BE2C (cell line): ENCODE measurements at places on chromosomes 16 and 17.

DNA sequence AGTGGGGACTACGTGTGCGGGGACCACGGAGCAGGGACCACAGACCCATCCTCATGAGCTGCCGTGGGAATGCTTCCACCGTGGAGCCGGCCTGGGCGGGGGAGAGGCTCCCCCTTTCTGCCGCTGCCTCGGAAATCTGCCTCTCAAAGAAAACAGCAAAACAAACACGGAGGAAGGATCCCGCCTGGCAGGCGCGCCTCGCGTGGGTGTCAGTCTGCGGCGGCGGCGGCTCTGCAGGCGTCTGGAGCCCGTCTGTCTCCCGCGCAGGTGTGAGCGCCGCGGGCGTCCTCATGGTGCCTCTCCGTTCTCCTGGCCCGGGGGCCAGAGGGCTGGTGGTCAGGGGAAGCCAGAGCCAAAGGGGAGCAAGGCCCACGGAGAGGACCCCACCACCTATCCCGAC lies 27.5 kb downstream of the GSE1 start:
- no peak for DNase-seq

DNA sequence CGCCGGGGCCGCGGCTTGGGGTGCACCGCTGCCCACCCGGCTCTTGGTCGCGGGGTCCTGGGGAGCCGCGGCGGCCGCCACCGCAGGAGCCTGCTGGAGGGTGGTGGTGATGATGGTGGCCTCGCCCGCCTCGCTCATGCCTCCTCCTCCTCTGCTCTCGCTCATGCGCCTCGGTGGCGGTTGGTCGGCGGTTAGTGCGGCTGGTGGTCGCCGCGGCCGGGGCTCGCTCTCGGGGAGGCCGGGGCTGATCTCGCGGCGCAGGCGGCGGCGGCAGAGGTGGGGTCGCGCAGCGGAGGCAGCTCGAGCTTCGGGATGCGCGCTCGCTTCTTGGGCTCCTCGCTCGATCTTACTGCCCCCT lies 41.6 kb downstream of the AHSP start:
- DNase-seq: no peak

DNA sequence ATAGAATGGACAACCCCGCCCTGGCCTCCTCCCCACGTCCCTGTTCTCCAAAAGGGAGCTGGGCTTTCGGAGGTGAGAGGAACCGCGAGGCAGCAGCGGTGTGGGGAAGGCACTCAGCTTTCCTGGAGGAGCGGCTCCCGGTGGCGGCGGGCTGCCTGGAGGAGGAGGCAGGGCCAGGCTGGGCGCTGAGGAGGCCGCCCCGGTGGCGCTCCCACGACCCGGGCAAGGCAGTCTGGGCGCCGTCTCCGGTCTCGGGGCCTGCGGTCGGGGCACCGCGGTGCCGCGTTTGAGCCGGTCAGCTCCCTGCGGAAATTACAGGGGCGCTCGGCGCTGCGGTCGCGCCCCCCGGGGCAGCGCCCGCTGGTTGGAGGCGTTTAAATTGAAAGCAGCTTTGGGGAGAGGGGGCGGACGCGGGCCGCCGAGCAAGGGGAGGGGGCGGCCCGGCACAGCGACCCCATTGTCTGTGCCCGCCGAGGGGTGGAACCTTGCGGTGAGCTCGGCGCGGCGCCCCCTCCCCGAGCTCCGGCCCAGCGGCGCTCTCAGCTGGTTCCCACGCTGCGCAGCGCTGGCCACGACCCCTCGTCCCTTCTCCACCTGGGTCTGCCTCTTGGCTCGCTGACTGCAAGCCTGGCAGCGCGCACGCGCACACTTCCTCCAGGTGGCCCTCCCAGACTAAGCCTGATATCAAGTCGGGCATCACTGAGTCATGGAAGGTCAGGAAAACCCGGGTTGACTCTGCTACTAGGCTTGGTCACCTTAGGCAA lies 58.7 kb upstream of the DLX4 start:
- DNase-seq: peak; percentile 48

GRCh38 chr17:74453665-74454196 lies 12.7 kb upstream of the CD300A start:
- no peak for DNase-seq

DNA sequence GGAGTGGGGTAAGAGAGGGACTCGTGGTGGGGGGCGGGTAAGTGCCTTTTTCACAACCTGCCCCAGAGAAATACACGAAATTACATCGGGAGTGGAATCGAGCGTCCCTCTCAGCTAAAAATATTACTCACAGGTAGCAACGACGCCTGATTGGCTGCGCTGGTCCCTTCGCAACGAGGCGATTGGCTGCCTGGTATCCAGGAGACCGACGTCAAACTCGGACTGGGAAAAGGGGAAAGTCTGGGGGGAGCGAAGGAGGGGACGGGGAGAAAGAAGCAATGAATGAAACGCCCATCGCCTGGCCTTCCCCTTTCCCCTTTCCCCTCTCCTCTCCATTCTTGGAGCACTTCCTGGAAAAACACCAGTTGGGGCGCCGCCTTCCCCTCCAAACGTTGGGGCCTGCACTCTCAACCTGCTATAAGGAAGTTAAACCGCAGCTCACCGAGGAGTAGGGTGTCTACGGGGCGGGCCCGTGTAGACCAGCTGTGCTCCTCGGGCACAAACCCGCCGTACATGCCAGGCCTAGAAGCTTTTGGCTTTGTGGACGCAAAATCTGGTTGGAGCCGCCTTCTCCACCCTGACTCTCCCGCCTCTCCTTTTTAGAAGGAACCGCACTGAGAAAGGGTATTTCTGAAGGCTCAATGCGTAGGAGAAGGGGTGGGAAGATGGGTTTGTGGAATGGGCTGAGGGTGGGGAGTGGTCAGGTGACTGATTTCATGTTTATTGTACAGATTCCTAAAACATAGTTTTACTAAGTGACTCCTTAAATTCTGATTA lies 1.4 kb upstream of the TOB1 start:
- DNase-seq: peak; percentile 95

GRCh38 chr17:57530026-57530425 lies 215.1 kb downstream of the CCDC182 start:
- no peak for DNase-seq

GRCh38 chr17:82238472-82239201 lies 9.8 kb downstream of the SLC16A3 start:
- peak; percentile 24 for DNase-seq

GRCh38 chr17:48484850-48485249 lies 46.0 kb downstream of the HOXB1 start:
- no peak for DNase-seq

- DNase-seq: peak; percentile 38
Measured at GRCh38 chr17:80743181-80743771, 198.6 kb downstream of the RPTOR start.

- DNase-seq: no peak
Measured at GRCh38 chr17:51709694-51710633, 448.6 kb downstream of the CA10 start.

DNA sequence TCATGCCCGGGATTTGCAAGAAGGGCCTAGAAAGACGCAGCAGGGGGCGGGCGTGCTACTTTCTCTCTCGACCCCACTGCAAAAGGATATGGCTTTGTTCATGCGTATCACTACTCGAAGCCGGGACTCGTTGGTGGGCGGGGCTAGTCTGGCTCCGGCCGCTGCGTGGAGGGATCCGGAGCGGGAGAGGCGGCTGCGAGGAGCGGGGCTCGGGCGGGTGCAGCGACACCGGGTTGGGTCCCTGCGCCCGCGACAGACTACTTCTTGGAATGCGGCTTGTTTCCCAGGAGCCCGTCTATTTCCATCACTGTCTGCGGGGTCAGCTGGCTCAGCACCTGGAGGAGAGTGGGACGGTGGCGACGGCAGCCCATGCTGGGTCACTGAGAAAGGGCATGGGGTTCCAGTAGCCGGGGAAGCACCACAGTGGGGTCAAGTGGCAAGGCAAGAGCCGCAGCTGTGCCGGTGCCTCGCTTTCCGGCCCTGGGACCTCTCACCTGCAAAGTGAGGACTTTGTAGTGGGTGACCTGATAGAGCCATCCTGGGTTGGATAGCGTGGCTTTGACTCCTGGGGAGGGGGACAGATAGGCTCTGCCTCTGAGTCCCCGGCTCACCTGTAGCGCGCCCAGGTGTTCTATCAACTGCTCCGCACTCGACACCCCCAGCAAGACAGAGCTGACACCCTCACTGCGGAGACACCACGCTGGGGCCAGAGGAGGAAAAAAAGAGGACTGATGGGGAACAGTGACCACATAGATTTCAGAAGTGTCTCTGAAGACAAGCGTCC lies 6.6 kb downstream of the KCNAB3 start:
- peak; percentile 69 for DNase-seq

GRCh38 chr16:14608111-14608566 lies 21.9 kb downstream of the PARN start:
- DNase-seq: no peak

GRCh38 chr17:73696251-73696650 lies 52.0 kb upstream of the SDK2 start:
- DNase-seq: no peak

GRCh38 chr16:12348733-12349704 lies 372.5 kb downstream of the SNX29 start:
- no peak for DNase-seq

GRCh38 chr16:86501989-86502855 lies 8.1 kb upstream of the FOXF1 start:
- no peak for DNase-seq

DNA sequence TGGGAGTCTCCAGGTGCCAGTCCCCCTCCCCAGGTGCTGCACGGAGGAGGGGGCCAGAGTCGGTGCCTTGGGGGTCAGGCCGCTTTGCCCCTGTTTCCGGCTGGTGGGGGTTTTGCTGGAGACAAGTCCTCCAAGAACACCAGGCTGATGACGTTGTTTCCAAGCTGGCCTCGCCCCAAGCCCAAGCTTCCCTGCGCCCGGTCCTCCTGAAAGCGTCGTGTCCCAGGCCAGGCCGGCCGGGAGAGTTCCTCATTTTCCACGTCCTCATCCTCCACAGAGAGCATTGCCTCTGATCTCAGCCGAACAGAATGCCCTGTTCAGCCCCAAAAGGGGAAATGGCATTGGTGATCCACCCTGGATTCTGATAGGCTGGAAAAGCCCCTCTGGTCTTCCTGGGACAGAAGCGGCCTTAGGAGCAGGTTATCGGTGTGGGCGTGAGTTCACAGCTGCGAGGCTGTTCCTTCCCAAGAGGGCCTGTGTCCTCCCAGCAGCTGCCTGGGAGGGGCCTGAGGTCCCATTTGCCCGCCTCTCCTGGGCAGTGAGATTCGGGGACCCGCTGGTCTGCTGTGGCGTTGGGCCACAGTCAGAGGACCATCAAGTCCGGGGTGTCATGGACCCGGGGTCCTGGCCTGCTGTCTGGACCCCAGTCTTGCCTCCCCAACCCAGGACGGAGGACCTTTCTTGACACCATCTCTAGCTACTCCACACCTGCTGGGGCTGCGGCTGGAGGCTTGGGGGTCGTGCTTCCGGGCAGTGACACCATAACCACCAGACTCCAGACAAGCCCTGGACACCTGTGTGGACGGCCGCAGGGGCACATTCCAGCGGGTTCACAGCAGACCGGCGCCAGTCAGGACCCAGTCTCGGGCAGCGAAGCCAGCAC lies 7.1 kb downstream of the SOX8 start:
- DNase-seq: no peak

GRCh38 chr16:14628806-14629611 lies 1.1 kb downstream of the PARN start:
- no peak for DNase-seq

- peak; percentile 70 for DNase-seq
Measured at GRCh38 chr17:80961541-80962330, 29.9 kb upstream of the CHMP6 start.

DNA sequence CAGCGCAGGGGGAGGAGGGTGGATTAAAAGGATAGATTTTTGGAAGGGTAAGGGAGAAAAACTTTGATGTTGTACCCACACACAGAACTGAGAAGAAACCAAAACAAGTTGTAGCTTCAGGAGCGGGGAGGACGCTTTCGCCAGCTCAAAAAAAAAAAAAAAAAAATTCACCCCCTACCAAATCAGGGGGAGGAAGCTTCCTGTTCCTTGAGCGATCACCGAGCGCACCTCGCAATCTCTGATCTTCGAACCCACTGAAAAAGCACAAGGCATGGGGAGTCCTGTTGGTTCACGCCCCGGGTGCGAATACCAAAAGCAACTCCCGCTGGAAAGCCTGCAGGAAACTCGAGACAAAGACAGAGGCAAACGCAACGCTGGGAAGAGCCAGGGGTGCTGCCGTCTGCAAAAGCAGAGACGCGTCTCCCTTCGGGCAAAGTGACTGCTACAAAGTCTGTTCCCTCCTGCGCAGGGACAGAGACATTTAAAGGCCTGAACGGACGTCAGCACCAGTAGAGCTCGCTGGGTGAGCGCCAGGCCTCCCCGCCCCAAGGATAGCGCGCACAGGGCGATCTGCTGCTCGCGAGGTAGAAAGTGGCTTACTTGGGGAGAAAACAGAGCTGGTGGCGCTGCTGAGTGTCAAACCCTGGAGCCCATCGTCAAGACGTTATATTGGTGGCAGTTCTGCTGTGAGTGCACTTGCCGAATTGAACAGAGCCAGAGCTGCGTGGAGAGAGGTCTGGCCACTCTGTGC lies 190.4 kb downstream of the USP22 start:
- no peak for DNase-seq

GRCh38 chr17:70207184-70207583 lies 37.9 kb downstream of the KCNJ2 start:
- DNase-seq: no peak

- no peak for DNase-seq
Measured at GRCh38 chr17:72656130-72656763, 436.2 kb downstream of the SLC39A11 start.

GRCh38 chr17:50832267-50832863 lies 3.0 kb upstream of the WFIKKN2 start:
- no peak for DNase-seq

- DNase-seq: no peak
Measured at GRCh38 chr17:72152387-72152929, 31.6 kb downstream of the SOX9 start.

DNA sequence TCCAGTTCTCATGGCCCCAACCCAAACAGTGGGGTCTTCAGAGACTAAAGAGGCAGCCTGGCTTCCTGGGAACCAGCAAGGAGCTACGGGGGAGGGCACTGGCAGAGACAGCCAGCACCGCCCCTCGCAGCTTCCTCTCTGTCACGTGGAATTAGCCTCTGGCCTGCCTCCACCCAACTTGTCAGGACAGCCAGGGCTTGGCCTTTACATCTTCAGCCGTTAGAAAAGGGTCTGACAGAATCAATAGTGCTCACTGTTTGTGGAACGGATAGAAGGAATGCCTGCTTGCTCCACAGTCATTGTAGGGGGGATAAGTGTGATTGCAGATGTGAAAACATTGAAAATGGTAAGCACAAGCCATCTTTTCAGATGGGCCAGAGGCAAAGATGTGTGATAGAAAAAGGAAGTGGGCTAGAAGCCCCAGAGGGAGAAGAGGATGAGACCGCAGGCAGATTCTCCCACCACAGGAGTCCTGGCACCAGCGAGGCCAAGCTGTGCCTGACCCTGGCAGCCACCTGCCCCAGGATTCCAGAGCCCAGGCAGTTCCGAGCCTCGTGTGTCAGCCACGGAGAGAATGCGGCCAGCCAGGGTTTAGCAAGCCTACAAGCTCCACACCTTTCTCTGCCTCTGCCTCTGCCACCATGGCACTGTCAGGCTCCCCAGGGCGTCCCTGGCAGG lies 18.6 kb downstream of the GRIN2C start:
- peak; percentile 51 for DNase-seq

GRCh38 chr17:59456428-59456827 lies 109.0 kb upstream of the DHX40 start:
- no peak for DNase-seq

DNA sequence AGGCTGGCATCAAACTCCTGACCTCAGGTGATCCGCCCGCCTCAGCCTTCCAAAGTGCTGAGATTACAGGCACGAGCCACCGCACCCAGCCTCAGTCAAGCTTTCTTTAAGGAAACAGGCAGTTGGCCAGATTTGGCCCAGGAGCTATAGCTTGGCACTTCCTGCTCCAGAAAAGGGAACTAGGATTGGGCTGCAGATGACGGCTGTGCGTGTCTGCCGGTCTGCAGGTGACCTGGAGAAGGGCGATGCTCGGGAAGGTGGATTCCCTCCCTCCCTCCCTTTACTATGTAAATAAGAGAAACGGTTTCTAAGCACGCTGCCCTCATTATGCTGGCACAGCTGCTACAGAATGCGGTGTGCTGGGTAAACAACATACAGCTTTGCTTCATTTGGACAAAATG lies 215.9 kb downstream of the RPTOR start:
- no peak for DNase-seq
